CD4-positive, alpha-beta memory T cell (primary cell): ENCODE measurements at places on chromosomes 1 and 21. TPM values are rescaled to one million over a fixed set of nuclear protein-coding genes. Genes with fewer than 3 reads are reported as not detected.

DNA sequence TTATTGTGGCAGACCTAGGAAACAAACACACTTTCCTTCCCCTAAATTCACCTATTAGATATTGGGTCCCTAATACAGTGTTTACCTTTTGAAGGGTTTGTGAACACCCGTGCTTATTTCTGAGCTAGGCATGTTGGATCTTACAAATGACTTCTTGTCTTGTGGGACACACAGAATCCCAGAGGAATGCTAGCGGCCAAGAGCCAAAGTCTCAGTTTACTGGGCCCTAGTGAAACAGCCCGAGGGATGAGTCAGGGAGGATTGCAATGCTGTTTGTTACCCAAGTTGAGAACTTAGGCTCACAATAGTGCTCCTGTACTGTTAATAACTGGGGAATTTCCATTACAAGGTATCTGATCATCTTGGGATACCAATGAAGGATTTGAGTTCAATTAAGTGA is 100.1 kb upstream of the AKT3 start:
- no peak for DNase-seq

DNA sequence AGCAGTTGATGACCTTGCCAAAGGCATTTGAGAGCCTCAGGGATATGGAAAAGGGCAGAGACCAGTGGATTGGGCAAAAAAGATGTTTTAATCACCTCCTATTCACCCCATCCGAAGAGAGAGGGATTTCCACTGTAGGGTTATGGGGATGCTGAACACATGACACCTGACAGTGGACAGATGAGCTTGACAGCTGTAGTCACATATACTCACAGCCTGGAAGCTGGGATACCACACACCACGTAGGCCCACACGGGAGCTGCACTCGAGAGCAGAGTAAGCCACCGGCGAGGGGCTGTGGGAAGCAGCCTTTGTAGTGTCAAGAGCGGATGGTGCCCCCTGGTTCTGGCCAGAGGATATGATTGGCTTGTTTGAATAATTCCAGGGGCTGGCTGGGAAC is 20.0 kb downstream of the ZBTB40 start:
- DNase-seq: no peak

DNA sequence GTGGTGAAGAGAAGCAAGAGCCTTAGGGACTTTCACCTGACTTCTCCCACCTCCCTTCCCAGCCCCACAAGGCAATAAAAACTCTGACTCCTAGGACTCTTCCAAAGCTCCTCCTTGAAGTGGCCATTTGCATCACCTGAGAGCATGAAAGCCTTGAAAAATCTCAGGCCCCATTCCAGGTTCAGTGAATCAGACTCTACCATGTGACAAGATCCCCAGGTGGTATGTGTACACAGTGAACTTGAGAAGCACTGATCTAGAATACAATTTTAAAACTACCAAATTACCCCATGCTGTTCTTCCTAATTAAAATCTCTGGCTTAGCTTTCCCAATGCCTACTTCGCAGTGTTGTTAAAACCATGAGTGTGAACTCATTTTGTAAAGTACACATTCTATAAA is 195.1 kb upstream of the SAMSN1 start:
- no peak for DNase-seq

DNA sequence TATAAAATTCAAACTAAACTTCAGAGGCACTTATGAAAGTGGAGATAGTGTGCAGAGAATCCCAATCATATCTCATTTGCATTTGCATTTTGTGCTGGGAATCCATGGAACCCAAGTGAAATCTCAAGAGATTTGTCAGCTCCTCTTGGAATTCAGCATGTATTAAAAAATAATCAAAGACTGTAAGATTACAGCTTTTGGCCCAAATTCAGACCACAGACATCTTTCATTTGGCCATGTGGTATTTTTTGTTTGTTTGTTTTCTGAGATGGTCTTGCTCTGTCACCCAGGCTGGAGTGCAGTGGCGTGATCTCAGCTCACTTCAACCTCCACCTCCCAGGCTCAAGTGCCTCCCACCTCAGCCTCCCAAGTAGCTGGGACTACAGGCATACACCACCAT is 3.8 kb upstream of the CACYBP start:
- no peak for DNase-seq

GRCh38 chr1:181112071-181112929 is 23.8 kb downstream of the IER5 start:
- no peak for DNase-seq

DNA sequence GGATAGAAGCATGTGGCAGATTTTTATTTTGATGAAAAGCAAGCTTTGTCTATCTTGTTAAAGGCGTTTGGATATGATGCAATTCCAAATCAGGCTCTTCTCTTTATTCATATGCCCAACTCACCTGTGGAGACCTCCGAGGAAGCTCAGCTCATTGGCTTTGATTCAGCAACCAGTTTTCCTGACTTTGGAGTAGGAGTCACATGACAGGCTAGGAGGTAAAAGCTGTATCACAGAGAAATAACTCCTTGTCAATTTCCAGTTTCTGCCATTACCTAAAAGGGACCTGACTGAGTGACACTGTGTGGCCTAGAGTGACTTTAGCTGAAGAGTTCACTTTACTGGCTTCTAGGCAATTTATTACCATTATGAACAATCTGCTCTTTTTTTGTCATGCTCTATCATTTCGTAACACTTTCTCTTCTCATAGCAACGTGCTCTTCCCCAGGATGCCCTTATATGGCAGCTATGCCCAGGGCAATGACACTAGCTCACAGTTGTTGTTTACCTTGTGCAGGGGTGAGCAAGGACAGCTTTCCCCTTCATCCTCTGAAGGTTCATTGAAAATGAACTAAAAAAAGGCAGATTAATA is 107.2 kb downstream of the KCNK1 start:
- no peak for DNase-seq

GRCh38 chr1:224744521-224744920 is 128.4 kb downstream of the CNIH3 start:
- DNase-seq: no peak

GRCh38 chr1:234932511-234933430 is 195.9 kb downstream of the TOMM20 start:
- no peak for DNase-seq

GRCh38 chr21:44429894-44430293 is 25.4 kb upstream of the LRRC3 start:
- DNase-seq: no peak

- DNase-seq: no peak
These were observed 160.9 kb downstream of the ROR1 start for GRCh38 chr1:63934697-63935096.

GRCh38 chr1:17515902-17516301 is 23.6 kb upstream of the ARHGEF10L start:
- DNase-seq: no peak

- DNase-seq: no peak
These were observed 38.6 kb downstream of the CAPN9 start for GRCh38 chr1:230785636-230786384.

DNA sequence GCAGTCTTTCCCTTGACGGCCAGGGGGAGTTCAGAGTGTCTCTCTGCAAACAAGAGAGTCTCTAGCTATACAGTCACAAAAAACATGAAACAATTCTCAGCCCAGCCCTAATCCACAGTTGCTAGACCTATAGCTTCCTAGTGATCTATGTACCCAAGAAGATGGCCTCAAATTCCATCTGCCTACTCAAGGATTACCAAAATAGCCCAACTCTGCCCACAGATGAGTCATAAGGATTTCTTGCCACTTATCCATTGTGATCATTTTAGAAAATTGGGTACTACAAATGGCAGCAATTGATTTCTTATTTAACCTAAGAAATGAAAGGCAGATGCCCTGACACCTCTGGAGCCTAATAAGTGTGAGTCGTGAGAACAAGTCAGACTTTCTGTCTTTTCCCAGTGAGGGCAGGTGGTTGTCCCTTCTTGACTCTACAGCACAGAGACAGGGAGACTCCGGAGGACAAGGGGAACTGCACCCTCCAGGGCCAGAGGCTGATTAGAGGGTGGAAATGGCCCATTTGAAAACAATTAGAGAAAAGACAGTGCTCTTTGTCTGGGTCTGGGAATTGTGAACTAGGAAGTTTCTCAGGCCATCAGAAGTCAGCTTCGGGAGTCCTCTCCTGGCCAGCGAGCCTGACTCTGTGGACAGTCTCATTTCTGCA is 65.4 kb downstream of the ABCA4 start:
- DNase-seq: no peak

DNA sequence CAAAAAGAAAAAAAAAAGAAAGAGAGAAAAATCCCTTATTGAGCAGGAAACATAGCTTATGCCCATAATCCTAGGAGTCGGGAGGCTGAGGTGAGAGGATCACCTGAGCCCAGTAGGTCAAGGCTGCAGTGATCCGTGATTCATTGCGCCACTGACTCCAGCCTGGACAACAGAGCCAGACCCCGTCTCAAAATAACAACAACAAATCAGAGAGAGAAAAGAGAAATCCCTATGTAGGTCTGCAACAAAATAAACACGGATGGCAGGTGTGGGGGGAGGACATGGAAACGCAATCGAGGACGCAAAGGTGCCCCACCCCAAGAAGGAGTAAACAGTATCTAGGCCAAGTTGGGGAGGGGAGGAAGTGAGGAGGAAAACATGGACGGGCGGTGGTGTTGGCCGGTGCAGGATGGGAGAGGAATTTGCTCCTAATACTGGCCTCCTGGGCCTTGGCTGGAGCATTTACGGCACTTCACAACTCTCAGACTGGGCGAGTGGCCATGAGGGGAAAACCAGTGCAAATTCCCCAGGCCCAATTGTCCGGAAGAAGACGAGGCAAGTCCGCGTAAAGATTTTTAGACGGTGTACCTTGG is 609 bp upstream of the CHTOP start:
- DNase-seq: peak; percentile 46

The SELP gene
- total RNA-seq: 2.2 TPM

DNA sequence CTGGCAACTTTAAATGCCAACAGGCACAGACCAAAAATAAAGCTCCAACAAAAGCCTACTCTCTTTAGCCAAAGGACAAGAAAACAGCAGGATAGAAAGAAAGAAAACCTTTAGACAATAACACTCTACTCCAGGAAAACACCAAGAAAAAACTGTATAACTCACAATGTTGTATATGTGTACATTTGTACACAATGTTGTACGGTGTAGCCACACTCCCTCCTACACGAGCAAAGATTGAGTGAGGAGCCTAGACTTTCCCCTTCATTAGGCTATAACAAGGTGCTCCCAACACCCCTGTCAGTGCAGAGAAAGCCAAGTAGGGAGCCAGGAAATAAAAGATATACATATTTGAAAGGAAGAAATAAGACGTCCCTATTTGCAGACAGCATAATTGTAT is 24.0 kb downstream of the GJA4 start:
- DNase-seq: no peak

- no peak for DNase-seq
These were observed 216.0 kb upstream of the NEGR1 start for GRCh38 chr1:72498371-72498770.

GRCh38 chr1:201591981-201592380 is 53.1 kb downstream of the NAV1 start:
- DNase-seq: no peak

- DNase-seq: no peak
These were observed 291.0 kb downstream of the ADGRL2 start for GRCh38 chr1:82091729-82092128.

The CSTB gene
- total RNA-seq: 48.8 TPM

- no peak for DNase-seq
These were observed 1242.1 kb downstream of the PLA2G4A start for GRCh38 chr1:188070848-188071247.

DNA sequence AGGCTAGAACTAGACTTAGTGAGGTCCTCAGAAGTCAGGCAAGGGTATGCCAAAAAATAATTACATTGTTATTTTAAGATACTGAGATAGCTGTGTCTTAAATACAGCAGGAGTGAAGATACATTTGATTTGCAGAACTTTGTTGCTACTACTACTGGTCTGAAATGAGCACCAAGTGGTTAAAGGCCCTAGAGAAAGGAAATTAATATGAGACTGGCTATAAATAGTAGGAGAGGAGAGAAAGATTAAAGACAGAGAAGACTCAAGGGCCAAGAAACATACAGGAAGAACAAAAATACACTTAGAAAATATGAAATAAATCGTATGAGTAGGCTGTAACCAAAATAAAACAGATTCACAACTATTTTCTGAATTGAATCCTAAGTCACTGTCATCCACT is 21.3 kb downstream of the HNRNPR start:
- no peak for DNase-seq

- DNase-seq: no peak
These were observed 54.9 kb upstream of the RAP1GAP start for GRCh38 chr1:21724098-21724497.

DNA sequence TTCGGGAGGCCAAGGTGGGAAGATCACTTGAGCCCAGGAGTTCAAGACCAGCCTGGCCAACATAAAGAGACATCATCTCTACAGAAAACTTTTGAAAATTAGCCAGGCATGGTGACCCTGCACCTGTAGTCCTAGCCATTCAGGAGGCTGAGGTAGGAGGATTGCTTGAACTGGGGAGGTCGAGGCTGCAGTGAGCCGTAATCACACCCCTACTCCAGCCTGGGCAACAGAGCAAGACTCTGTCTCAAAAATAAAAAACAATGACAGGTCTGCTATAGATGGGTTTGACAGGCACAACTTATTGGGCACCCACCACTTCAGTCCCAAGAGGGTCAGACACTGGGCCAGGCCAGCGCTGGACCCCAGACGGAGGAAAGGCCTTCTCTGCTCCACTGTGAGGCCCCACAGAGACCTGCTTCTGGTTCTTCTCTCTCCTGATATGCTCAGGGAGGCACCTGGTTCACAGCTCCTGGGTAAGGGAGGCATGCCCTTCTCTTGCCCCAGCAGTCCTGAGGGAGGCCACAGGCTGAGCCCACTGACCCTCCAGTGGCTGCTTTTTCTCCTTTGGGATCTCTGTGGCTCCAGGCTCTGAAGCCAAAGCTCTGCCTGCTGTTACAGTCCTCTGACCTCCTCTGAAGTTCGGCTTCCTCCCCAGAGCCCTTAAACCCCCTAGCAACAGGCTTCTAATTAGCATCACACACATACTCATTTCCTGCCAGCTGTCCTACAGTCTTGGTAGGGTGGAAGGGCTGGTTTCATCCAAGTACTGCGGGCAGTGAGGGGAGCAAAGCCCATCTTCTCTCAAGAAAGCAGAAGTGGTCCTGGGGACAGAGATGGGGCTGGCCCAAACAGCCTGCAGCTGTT is 14.4 kb downstream of the S100A16 start:
- no peak for DNase-seq

The FMO3 gene
- not detected for total RNA-seq

DNA sequence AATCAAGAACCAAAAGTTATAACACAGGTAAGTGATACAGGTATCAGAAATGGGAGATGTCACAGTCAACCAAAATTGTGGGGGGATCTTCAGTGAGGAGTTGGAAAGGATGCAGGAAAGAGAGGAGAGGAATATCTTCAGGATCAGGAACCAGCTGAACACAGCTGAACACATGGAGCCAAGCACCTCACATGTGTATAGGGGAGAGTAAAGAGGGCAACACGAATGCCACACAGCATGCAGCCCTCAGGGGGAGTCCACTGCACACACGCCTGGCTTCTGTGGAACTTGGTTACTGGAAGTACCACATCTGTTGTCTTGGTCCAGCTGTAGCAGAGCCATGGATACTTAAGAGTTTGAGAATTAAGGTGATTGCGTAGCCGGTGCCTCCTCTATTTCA is 218.8 kb downstream of the RGS7 start:
- DNase-seq: no peak

The C1orf53 gene
- not detected for total RNA-seq

- no peak for DNase-seq
These were observed 152.7 kb upstream of the CHRM3 start for GRCh38 chr1:239233626-239234025.
